ENCODE measurements at places on chromosomes 7 and 10.

DNA sequence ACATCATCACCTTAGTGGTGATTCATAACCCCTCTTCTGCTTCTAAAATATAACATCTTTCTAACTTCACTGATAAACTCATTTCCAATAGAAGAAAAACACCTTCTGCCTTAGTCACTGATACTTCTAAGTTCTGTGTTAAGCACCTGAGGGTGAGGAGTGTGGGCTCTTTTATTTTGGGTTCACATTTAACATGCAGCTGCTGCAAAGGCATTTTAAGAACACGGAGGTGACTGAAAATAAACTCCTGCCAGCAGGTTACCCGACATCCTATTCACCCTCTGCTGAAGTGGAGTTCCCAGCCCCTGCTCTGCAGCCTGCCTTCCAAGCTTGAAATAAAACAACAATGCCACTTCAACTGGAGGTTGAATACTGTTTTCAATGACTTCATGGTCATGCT is 202.9 kb upstream of the PLXNA4 start:
- no peak for DNase-seq

DNA sequence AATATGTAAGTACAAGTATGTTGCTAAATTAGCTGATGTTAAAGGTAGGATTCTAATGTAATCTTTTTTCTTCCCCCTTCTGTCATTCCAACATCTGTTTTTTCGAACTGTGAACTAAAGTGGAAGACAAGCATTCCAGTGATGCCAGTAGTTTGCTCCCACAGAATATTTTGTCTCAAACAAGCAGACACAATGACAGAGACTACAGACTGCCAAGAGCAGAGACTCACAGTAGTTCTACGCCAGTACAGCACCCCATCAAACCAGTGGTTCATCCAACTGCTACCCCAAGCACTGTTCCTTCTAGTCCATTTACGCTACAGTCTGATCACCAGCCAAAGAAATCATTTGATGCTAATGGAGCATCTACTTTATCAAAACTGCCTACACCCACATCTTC is 62.7 kb downstream of the WAC start:
- no peak for DNase-seq

DNA sequence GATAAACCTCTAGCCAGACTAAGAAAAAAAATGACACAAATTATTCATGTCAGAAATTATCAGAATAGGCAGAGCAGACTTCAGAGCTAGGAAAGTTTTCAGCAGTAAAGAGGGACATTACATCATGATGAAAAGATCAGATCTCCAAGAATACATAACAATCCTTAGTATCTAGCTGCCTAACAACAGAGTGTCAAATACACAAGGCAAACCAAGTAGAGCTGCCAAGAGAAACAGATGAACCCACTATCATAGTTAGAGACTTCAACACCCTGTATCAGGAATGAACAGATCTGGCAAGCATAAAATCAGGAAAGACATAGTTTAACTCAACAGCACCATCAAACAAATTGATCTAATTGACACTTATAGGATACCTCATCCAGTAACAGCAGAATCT is 92.3 kb downstream of the NKX6-2 start:
- no peak for DNase-seq

DNA sequence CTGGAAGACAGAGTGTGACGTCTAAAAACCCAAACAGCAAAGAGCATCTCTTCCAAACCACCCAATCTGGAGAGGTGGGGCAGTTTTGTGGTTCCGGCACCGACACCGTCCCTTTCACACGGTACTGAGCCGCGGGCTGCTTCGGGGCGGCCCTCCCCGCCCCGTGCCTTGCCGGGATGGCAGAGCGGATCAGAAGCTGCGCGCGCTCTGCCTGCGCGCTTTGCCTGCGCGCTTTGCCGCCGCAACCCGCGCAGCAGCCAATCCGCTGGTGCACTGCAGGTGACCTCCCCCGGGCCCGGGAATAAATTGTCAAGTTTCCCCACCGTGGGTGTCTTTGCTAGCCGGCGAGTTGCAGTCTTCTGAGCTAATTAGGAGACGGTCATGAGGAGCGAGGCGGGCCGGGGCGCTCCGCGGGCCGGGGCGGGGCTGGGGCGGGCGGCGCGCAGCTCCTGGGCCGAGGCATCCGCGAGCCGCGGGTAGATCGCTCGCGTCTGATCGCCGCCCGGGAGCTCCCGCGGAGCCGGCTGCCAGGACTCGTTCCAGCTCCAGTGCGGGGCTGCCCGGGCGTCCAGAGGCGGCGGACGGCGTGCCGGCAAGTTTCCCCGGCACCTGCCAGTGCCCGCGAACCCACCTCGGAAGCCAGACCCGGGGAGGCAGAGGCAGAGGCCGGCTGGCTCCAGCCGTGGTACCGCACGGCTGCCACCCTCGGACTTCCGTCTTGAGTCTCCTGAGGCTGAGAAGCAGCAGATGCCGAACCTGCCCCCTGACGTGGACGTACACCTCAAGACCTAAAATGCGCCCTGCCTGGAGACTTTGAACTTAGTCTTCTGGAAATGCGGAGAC is 536.0 kb upstream of the GALNT17 start:
- no peak for DNase-seq

- peak; percentile 49 for DNase-seq
Observed at GRCh38 chr10:132357286-132358058, 25.5 kb downstream of the LRRC27 start.

Measured in activated naive CD4-positive, alpha-beta T cell treated with anti-CD3 and anti-CD28 coated beads, Interleukin-2, amount 50 U/mL, for 72 hours (primary cell).